Lung microvascular endothelial cell (primary cell): ENCODE measurements at places on chromosomes 2 and 18. TPM values are rescaled to one million over a fixed set of nuclear protein-coding genes. Genes with fewer than 3 reads are reported as not detected.

DNA sequence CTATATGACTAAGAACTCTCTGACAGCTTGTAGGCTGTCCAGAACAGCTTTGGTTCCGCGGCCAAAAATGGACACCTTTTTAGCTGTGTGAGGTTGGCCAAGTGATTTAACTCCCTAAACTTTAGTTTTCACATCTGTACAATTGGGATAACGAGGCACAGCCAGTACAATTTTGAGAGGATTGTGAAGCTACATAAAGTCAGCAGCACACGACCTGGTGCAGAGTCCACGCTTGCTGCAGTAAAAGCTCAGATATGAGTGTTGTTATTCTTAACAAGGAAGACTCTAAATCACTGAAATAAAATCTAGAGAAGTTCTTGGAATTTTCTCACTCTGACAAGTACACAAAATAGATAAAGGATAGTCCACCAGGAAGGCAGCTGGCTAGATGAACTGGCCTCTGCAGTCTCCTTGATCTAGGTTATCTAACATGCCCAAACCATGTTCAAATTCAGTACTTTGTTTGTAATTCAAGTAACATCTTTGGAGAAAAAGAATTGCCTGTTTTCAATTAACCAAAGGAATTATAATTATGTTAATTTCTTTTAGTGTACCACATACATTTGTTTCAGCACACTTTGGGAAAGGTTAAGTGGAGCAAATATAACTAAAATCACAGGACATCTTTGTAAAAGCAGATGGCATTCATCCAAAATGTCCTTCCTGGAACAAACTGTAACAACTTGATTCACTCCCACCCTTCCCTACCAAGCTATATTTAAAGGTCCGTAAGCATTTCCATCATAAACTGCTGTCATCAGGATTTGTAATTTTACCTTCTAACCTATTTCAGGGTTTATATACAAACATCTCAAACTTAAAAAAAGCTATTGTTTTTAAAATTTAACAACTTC lies 201.7 kb upstream of the STK17B start:
- DNase-seq: peak; percentile 69

Gene TGFA
- total RNA-seq: 7.8 and 16.3 TPM in 2 replicates

Gene MYOM1
- total RNA-seq: 1.1 and 8.7 TPM in 2 replicates

DNA sequence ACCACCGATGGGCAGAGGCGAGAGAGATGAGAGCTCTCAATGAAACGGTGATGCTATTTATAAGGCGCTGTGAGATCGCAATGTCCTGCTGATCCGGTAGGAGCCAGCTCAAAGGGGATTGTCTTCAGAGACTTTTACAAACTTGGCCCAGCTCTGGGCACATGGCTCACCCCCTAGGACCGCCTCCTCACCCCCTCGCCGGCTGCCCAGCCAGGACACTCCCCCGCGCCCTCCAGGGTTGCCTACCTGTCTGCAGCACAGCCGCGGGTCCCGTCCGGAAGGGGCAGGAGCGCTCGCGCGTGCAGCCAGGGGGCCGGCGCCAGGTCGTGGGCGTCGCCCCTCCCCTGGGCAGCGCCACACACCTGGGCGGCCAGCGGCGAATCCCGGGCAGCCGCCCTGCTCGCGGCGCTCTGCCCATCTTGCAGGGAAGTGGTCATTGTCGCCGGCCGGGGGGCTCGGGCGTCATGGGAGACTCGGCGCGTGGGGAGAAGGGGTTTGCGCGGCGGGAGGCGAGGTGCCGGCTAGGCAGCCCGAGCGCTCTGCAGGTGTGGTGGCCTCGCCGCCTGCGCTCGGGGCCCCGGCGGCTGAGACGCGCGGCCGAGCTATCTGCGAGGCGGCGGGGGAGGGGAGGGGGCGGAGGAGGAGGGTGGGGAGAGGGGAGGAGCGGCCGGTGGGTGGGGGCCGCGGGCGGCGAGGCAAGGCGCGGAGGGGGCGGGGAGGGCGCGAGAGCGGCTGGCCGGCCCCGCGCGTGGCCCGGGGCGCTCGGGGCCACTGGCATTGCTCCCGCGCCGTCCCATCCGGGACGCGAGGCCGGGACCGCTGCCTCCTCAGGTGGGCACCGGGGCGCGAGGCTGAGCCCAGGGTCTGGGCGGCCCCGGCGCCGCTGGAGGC lies at the start of gene GRB14:
Gene GRB14 (minus strand): TSS at position 610 of the 891 bp plus-strand sequence. CDS start 173 bp downstream, at position 437.
- peak; percentile 9 for DNase-seq

- DNase-seq: no peak
Observed at GRCh38 chr2:2950403-2950952, 427.1 kb downstream of the EIPR1 start.

DNA sequence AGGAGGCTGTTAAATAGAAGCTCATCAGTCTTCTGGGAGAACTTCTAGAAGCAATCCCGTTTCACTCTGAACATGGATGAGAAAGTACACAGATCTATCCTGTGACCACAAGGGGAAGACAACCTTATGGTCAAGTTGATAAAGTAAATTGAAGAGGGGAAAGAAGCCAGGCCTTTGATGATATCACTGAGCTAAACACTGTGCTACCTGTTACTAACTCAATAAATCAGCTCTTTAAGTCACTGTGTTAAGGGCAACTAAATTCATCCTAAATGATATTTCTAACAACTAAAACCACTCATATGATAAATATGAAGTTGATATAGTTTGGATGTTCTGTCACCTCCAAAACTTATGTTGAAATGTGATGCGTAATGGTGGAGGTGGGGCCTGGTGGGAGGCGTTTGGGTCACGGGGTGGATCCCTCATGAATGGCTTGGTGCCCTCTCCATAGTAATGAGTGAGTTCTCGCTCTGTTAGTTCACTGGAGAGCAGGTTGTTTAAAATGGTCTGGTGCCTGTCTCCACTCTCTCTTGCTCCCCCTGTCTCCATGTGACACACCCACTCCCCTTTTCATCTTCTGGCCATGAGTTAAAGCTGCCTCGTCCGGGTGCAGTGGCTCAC lies 23.6 kb downstream of the OLA1 start:
- DNase-seq: no peak

- no peak for DNase-seq
Observed at GRCh38 chr18:69995774-69996173, 48.1 kb upstream of the CD226 start.

DNA sequence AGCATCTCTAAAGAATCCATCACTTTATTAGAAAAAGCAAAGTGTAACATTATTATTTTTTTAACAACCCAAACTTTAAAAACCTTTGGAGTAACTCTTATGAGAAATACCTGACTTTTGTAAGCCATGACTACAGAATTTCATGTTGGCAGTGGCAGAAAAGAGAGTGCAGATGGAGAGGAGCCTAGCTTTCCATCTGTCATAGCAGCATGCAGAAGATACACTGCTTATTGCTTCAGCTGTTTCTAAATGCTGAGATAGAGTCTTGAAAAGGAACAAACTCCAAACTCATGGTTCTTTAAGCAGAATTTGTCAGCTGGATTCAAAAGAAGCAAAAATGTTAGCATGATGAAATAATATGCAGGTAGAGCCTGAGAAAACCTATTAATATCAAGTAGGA lies 1130.3 kb downstream of the DPP10 start:
- no peak for DNase-seq
